Hematopoietic multipotent progenitor cell treated with erythropoietin and hydrocortisone succinate and interleukin-3 and kit ligand, for 6 days (in vitro differentiated cells): ENCODE measurements at places on chromosomes 6 and 20.

DNA sequence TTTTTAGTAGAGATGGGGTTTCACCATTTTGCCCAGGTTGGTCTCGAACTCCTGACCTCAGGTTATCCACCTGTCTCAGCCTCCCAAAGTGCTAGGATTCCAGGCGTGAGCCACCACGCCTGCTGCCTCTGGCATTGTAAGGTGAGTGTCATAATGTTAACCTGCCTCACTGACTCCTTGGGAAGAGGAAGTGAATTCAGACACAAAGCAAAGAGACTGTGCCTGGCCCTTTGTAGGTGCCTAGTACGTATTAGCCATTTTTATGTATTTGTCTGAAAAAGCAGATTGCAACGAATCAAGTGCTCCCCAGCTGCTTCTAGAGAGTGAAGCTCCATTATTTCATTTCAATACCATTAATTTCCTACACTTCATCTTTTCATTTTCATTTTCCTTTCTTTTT is 260.5 kb downstream of the SAMD5 start:
- no peak for DNase-seq

DNA sequence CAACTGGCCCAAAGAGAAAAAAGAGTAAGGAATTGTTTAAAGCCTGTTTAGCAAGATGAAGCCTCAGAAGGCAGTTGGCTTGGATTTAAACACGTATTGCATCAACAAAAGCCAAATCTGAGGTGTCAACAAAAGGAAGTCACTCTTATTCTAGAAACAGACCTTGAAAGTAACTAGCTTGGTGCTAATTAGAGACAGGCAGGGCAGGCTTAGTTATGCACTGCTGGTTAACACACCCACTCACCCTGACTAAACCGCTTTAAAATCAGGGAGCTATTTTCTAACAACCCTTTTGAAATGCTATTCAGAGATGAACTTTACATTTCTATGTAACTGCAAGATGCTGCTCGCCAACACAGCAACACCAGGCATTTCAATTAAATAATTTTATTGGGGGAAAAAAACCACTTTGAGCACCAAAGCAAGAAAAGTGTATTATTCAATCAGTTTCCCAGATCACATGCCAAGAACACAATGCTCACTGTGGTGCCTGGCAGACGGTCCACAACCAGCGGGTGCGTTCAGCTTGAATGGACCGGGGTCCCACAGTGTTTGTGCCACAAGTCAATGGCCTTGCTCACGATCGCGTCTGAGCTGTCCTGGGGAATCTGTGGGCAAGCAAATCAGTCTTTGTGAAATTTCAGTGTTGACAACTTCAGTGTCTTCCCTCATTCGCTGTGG is 23.6 kb downstream of the TBC1D7 start:
- no peak for DNase-seq

- peak; percentile 53 for DNase-seq
Observed at GRCh38 chr20:12970372-12970821, 38.4 kb upstream of the SPTLC3 start.

GRCh38 chr6:80126657-80127345 is 20.3 kb downstream of the BCKDHB start:
- DNase-seq, result no peak

DNA sequence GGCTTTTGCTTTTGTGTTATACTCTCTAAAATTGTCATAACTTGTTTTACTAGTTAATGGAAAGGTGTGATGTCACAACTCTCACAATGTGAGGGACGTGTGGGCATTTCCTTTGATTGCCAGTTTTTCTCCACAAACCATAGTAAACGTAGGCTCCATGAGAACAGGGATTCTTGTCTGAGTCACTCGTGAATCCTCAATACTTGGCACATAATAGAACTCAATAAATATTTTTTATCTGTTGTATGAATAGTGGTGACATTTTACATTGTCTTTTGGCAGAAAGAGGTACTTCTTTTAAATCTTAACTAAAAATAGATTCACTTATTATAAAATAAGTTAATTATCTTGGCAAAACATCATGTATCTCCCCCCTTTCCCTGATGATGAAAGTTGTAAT is 69.0 kb upstream of the CNKSR3 start:
- DNase-seq, result no peak

GRCh38 chr20:24340933-24341332 is 128.5 kb upstream of the SYNDIG1 start:
- no peak for DNase-seq

GRCh38 chr6:168711049-168711640 is 270.2 kb downstream of the SMOC2 start:
- DNase-seq, result peak; percentile 8

- no peak for DNase-seq
Observed at GRCh38 chr6:125182237-125183008, 28.9 kb downstream of the TPD52L1 start.

- DNase-seq, result no peak
Observed at GRCh38 chr20:5003626-5004025, 2.3 kb upstream of the SLC23A2 start.

- DNase-seq, result no peak
Observed at GRCh38 chr20:24158281-24158680, 169.7 kb upstream of the GGTLC1 start.

DNA sequence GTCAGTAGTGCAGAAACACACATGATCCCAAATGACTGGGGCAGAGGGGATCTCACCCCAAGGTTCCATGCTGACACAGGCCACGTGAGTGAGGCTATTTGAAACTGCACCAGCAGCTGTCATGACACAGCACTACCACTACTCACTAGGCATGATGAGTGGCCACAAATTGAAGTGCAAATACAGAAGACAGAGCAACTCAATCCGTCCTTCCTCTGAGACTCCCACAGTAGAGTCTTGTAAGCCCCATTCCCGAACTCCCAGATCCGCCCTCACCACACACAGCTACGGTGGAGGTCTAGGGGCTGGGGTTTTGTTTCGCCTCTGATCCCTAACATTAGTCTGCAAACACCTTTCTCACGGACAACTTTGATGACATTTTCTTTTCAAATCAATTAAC is 113.3 kb upstream of the NUP153 start:
- peak; percentile 73 for DNase-seq

GRCh38 chr6:110710115-110710514 is 105.2 kb downstream of the CDK19 start:
- DNase-seq, result no peak

GRCh38 chr6:90184334-90185298 is 112.0 kb downstream of the BACH2 start:
- peak; percentile 96 for DNase-seq

- no peak for DNase-seq
Observed at GRCh38 chr6:33744895-33745546, 1.7 kb downstream of the IP6K3 start.

DNA sequence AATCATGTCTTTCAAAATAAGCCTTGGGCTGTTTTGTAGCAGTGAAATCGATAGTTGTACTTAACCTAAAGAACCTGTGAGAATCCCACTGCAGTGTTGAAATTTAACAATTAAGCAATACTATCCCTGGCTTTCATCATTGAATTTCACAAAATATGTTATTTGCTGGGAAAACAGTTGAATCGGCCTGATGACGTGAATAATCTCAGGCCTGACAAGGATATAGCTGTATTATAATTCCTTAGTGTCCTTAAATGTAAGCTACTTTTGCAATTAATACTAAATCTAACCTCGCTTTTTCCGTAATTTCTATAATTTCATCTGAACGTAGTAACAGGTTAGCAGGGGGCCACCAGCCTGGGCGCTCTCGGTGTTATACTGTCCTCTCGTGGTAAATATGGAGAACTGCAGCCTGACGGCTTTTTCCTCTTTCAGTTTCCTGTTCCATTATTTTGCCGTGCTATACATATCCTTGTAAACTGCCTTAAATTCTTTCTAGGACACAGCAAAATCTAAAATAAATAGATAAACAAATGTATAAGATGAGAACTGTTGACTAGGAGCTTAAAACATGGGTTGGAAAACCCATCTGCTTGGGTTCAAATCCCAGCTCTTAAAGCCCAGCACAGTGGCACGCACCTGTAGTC is 24.0 kb downstream of the MTFR2 start:
- peak; percentile 82 for DNase-seq

DNA sequence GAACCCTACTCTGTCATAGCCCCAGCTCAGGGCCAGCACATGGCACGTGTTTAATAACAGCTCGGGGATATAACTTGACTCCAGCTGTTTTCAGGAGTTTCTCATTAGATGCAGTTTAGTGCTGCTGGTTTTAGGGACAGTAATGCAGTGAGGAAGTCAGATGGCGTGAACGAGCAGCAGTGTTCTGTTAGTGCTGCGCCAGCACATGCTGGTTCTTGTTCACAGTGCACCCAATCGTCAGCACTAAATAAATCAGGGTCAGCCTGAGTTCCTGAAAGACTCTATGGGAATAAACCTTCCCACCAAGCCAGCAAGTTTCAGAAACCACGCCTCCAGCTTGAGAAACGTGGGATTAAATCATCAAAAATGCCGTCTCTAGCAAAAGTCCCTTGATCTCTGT is 235.9 kb upstream of the SUPT3H start:
- DNase-seq, result no peak

DNA sequence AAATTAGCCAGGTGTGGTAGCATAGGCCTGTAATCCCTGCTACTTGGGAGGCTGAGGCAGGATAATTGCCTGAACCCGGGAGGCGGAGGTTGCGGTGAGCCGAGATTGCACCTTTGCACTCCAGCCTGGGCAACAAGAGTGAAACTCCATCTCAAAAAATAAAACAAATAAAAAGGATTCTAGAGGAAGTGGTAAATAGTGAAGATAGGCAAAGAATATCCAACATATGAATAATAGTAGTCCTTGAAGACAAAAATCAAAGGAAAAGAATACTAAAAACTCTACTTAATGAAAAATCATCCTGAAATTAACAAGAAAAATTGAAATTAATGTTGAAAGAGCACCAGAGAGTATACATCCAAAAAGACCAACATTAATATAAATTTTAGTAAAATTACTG is 67.0 kb upstream of the MRAP2 start:
- no peak for DNase-seq

DNA sequence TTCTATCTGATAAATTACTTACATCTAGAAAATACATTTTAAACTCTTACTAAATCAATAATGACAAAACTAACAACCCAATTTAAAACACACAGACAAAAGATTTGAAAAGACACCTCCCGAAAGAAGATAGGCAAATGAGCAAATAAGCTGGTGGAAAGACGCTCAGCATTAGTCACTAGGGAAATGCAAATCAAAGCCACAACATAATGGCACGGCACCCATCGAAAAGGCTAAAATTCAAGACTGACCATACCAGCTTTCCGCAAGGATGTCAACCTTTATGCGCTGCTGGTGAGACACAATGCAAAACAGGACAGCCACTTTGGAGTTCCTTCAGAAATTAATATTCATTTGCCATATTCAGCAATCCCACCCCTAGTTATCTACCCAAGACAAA is 25.9 kb downstream of the TAF4 start:
- no peak for DNase-seq

DNA sequence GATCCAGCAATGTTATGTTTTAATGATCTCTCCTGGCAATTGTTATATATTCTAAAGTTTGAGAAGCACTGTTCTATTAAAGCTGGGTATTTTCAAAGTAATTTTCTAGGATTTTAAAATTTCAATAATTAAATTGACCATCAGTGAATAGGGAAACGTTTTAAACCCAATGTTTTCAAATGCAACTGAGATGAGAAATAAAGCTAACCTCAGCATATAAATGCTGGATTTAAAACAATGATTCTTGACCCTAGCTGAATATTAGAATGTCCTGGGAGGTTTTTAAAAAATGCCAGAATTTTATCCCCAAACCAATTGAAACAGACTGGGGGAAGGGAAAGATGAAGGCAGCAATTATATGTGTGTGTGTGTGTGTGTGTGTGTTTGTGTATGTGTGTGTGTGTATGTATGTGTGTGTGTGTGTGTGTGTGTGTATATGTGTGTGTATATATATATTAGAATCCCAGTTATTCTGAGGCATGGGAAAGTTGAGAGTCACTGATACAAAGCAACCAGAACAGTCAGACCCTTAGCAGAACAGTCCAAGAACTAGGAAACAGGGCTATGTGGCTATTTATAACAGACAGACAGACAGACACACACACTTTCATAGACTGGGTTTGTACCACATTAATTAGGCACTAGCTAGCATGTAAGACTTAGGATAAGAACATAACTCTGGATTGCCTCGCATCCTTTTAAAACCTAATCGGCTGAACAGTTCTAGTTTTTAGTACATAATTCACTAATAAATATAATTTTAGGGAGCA is 107.8 kb downstream of the MAN1A1 start:
- no peak for DNase-seq

- DNase-seq, result no peak
Observed at GRCh38 chr6:73639040-73639439, 14.8 kb downstream of the SLC17A5 start.
